NCI-H226 (cell line): ENCODE measurements at places on chromosomes 7 and 10.
A peak's percentile ranks its signal among the peaks of the same experiment; 100 is the strongest.

GRCh38 chr10:6044751-6045313, 17.3 kb downstream of the IL2RA start:
- DNase-seq, result no peak

GRCh38 chr7:129569326-129569725, 42.2 kb upstream of the NRF1 start:
- no peak for DNase-seq

- DNase-seq, result no peak
Measured at GRCh38 chr10:97684866-97685394, 2.1 kb downstream of the AVPI1 start.

GRCh38 chr10:117167346-117167788, 29.3 kb upstream of the VAX1 start:
- no peak for DNase-seq

GRCh38 chr7:158705234-158705850, 738 bp upstream of the NCAPG2 start:
- DNase-seq, result no peak

GRCh38 chr7:124059375-124059774, 26.5 kb upstream of the TMEM229A start:
- DNase-seq, result no peak

- no peak for DNase-seq
Measured at GRCh38 chr10:113445736-113446135, 107.1 kb upstream of the HABP2 start.

DNA sequence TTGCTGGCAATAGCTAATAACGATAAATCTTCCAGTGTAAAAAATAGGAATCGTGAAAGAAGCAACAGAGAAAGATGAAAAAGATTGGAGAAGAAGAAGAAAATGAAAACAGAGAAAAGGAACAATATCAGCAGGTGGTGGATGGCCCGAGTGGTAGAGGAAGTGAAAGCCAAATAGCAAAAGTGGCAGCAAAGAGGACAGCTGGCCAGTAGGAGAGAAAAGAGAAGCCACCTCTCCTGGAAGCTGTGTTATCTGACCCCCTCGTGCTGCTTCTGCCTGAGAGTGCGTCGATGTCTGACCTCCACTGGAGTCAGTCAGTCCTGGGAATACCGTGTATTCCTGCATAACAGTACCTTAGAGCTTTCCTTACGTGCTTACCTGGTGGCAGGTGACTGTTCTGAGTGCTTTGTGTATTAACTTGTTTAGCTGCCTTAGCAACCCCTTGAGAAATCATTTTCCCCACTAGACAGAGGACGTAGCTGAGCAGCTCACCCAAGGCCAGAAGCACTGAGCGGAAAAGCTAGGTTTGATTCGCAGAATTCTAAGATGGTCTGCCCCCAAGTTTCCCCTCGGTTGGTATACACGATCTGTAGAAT, 88.3 kb downstream of the CHN2 start:
- DNase-seq, result no peak

DNA sequence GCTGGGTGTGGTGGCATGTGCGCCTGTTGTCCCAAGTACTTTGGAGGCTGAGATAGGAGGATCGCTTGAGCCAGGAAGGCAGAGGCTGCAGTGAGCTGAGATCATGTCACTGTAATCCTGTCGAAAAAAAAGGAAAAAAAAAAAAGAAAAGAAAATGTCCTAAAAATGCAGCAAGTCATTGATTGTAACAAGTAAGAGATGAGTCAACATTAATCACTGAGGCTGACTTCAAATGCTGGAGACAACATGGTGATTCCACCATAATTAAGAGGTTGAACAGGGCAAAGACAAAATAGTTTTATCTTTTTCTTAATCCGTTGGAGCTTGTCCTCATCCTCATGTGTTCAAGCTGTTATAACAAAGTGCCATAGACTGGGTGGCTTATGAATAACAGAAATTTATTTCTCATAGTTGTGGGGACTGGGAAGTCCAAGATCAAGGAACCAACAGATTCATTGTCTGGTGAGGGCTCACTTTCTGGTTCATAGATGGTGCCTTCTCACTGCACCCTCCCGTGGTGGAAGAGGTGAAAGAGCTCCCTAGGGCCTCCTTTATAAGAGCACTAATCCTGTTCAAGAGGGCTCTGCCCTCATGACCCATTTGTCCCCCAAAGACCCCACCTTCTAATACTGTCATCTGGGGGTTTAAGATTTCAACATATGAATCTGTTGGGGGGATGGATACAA, 60.3 kb downstream of the TBXAS1 start:
- no peak for DNase-seq

DNA sequence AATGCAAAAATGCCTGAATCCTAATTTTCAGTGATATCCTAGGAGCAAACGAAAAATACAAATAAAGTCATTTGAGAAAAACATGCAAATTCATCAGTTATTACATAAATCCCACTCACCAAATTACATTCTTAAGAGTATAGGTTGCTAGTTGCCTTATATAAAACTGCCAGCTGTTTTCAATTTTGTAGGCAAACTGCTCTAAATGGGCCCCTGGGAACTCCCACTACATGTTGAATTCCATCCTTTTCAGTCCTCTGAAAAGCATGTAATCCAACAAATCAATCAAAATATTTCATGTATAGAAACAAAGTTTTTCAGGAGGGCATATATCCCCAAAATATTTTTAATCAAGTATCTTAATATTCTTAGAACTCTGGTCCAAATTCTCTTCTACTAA, 2.1 kb upstream of the JMJD1C start:
- DNase-seq, result no peak

GRCh38 chr10:116696919-116697318, 45.4 kb downstream of the HSPA12A start:
- DNase-seq, result no peak

- DNase-seq, result no peak
Measured at GRCh38 chr10:124560377-124561105, 98.9 kb downstream of the LHPP start.

- no peak for DNase-seq
Measured at GRCh38 chr10:84401854-84402611, 73.6 kb downstream of the CCSER2 start.

GRCh38 chr10:119521443-119522204, 20.9 kb downstream of the RGS10 start:
- peak; percentile 52 for DNase-seq

- DNase-seq, result no peak
Measured at GRCh38 chr7:141712603-141713255, 4.6 kb downstream of the WEE2 start.

DNA sequence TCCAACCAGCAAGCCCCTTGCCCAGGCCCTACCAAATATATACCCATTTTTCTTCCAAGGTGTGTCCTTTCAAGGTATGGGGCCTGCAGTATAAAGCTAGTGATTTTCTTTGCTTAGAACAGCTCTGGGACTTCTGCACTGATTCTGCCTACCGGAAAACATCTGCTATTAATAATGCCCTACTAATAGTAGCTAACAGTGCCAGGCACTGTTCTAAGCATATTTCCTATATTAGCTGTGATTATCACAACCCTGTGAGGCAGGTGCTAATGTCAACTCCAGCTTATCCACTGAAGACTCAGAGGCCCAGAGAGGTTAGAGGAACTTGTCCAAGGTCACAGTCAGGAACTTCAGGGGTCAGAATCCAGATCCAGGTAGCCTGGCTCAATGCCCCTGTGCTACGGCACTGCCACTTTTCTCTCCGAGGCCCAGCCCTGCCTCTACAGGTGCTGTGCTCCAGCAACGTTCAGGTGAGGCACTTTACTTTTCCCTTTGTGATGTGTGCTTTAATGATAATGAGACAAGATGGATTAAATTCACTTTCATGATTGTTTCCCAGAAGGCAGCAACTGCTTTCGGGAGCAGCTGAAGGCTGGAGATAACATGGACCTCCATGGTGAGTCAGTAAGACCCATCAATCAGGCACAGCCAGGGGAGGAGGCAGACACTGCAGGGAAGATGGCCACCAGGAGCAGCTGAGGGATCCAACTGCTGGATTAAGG, 26.7 kb downstream of the TAS2R41 start:
- DNase-seq, result peak; percentile 57

DNA sequence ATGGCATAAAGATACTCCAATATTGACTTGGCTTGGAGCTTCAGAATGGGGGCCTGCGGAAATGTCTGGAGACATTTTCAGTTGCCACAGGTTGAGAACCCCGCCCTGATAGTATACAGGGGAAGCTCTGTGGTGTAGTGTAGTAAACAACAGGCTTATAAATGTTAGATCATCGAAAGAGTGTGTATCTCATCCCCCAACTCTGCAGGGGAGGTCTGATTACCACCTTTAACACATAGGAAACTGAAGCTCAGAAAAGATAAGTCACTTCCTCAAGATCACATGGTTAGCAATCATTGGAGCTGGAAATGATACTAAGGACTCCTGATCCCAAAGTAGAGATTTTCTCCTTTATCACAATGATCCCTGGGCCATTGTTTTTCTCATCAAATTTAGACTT, 144.5 kb upstream of the BMPER start:
- peak; percentile 53 for DNase-seq

- no peak for DNase-seq
Measured at GRCh38 chr7:75866489-75867389, 12.1 kb upstream of the RHBDD2 start.

DNA sequence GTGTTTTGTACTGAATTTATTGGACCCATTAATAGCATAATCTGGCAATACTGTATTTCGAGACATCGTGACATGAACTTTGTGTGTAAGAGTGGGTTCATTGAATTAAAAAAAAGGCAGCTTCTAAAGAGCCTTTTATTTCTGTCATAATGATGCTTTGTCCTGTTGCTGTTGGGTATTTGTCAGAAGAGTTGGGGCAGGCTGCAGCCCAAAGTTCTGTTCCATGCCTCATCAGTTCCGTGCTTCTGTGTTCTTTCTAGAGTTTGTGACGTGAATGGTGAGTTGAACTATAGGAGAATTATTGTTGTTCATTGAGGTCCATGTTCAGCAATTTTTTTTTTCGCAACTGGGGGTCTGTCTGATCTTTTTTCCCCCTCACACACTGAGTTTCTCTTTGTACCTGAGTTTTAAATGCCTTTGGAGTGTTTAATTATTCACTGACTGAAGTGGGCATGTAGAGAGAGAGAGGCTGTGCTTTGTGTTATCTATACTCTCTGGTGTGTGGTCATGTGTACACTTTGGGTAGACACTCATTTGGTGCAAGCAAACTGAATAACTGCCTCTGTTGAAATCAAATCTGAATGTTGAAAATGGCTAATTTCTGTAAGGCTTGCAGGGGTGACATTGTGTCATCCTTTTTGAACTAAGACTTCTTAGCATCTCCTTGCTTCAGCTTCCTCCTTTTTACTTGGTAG, 69.8 kb downstream of the ADD3 start:
- DNase-seq, result no peak

DNA sequence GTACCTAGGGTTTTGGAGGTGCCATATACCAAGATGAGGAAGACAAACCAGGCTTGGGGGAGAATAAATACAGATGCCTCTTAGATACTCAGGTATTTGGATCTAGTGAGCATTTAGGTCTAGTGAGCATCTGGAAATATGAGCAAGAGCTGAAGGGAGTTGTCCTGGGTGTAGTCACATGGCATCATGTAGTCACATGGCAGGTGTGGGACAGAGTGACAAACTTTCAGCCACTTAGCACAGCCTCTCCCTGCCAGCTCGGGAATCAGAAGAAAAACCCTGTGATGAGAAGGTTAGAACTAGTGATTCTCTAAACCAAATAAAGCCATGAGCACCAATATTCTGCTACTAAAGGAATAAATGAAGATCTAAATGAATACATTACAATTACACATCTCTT, 24.3 kb downstream of the RGR start:
- no peak for DNase-seq

- peak; percentile 64 for DNase-seq
Measured at GRCh38 chr10:125160856-125161706, 718 bp upstream of the CTBP2 start.

- no peak for DNase-seq
Measured at GRCh38 chr10:70978816-70979480, 90.6 kb upstream of the PCBD1 start.

DNA sequence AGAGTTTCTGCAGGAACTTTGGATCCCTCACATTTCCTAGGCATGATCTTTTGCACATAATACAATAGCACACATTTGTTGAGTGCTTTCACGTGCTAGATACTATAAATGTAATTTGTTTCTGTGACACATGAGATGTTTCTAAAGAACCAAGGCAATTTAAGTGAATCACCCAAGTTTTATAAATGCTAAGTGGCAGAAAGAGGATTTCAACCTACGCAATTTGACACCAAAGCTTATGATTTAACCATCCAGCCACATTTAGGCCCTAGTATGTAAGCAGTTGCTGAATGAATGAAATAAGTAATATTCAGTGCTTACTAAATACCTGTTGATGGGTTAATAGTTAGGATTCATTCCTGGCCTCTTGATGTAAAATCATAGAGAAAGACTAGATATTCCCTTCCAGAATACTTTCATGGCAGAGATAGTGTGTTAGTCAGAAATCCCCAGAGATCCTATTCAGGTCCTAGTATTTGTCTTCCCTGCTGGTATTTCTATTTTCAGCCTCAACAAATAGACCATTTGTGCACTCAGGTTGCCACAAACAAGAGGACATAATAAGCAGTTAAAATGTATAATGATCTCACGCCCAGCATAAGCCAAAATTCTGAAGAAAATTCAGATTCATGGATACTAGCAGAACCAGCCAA, 572.6 kb downstream of the IPMK start:
- DNase-seq, result no peak

- no peak for DNase-seq
Measured at GRCh38 chr7:124060528-124060927, 27.7 kb upstream of the TMEM229A start.

DNA sequence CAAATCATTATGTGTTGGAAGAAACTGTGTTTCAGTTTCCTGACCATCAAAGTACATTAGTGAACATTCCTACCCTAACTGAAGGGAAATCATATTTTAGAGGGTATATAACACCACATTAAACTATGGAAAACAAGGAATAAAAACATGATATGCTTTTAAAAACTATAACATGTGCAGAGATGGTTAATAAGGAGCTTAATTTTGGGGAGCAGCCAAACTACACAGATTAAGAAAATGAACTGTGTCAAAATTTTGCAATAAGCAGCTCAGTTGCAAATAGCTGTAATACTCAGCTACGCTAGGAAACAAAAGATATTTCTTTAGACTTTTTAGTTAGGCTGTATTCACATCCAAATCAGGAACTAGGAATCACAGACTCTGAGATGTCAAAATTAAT, 1115.7 kb upstream of the CELF2 start:
- no peak for DNase-seq

GRCh38 chr10:23047201-23048050, 48.0 kb upstream of the MSRB2 start:
- DNase-seq, result peak; percentile 48

DNA sequence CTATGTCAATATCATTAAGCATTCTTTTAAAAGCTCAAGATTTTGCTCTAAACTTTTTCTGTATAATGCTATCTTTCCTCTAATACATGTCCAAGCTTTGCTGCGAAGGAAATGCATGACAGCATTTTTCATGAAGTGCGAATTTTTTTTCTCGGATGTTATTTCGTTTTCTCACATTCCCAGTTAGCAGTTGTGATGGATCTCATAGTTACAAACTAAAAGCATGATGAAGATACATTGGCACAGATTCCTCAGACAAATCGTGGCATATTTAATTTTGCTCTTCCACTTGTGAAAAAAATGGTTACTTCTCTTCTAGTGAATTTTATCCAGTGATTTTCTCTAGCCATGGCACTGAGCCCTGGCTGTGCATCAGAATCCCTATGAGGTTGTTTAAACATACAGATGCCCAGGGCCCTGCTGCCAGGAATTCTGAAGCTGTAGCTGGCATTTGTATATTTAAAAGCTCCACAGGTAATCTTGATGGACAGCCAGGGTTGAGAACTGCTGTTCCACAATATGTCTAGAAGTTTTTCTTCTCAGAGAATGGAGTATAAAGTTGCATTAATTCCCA, 299.8 kb upstream of the NEBL start:
- DNase-seq, result no peak

GRCh38 chr7:120996333-120996987, 7.9 kb downstream of the CPED1 start:
- peak; percentile 83 for DNase-seq
